Right ventricle myocardium inferior (tissue), 1 donor: ENCODE measurements at places on chromosomes 11 and 22.

GRCh38 chr11:86941077-86941870 lies 13.9 kb downstream of the FZD4 start:
- no peak for DNase-seq

- DNase-seq, result peak; percentile 50
These were observed 21.8 kb upstream of the GNB1L start for GRCh38 chr22:19876314-19876940.

- DNase-seq, result no peak
These were observed 42.0 kb downstream of the BLID start for GRCh38 chr11:122074022-122074421.

- DNase-seq, result no peak
These were observed 55.2 kb downstream of the SLC1A2 start for GRCh38 chr11:35363854-35364780.

GRCh38 chr11:62269654-62270278 lies at the start of gene SCGB2A2:
SCGB2A2 (plus strand) TSS chr11:62270158; CDS start chr11:62270217, 59 bp downstream.
- no peak for DNase-seq
